Stimulated activated CD8-positive, alpha-beta memory T cell treated with anti-CD3 and anti-CD28 coated beads, Interleukin-7, amount 100 ng/mL, for 48 hours (primary cell): ENCODE measurements at places on chromosomes 16 and 17.
A peak's percentile ranks its signal among the peaks of the same experiment; 100 is the strongest.

DNA sequence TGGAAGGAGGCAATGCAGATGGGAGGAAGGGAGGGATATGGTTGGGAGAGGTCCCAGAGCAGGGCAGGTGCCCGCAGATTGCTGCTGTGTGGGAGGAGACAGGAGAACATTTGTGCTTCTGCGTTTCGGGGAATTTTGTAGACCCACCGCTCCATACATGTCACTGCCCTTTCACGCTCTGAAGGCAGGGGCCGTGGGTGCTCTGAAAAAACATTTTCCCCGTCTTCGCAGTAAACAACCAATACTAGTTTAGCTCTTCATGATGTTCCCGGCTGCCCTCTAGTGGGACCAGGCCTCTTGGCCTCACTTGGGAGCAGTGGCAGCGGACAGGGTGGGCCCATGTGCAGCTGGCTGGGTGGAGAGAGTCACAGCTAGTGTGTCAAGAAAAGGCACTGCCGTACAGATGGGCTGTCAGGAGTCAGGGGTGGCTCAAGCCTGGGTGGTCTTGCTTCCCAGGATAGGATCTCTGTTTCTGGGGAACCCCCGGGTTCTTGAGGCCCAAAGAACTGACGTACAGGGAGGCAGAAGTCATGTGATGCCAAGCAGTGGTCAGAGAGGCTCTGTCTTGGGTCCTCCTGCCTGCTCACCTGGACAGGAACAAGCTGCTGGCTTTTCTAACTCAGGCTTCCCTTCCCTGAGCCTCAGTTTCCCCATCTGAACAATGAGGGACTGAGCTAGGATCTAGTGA is 46.5 kb upstream of the CPNE2 start:
- DNase-seq = no peak

- no peak for DNase-seq
Measured at GRCh38 chr16:87216148-87216840, 100.9 kb downstream of the C16orf95 start.

DNA sequence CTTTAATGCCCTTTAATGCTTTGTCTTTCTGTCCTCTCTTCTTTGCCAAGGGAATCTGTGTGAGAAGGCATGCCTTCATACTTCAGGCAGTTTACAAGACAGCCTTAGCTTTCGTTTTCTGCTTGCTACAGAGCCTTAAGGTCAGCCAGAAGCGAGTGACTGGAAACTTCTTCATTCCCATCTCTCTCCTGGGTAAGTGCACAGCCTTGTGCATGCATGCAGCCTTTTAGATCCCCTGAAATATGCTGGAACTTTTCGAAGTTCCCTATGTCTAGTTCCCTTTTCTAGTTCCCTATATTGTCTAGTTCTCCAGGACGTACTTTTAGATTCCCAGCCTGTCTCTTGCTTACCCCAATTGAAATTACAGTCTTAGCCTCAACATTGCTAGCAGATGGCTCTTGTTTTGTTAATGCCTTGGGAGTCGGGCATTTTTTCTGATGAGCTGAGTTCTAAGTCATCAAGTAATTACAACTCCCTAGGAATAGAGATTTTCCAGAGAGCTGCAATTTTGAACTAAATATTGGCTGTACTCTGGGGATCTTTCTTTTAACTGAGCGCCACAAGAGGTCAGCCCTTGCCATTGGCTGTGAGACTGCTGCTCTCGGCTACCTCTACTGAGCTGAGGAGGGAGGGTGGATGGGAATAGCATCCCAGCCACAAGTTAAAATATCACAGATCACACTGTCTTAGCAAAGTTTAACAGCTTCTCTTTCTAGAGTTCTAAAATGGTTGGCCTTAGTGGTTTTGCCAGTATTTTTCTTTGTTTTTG is 22.7 kb upstream of the PPM1D start:
- DNase-seq = no peak

- no peak for DNase-seq
Measured at GRCh38 chr17:18888766-18889290, 30.9 kb downstream of the PRPSAP2 start.

GRCh38 chr16:84683691-84684591 is 15.9 kb upstream of the USP10 start:
- DNase-seq = no peak

GRCh38 chr16:71218306-71218963 is 12.1 kb downstream of the HYDIN start:
- DNase-seq = no peak

DNA sequence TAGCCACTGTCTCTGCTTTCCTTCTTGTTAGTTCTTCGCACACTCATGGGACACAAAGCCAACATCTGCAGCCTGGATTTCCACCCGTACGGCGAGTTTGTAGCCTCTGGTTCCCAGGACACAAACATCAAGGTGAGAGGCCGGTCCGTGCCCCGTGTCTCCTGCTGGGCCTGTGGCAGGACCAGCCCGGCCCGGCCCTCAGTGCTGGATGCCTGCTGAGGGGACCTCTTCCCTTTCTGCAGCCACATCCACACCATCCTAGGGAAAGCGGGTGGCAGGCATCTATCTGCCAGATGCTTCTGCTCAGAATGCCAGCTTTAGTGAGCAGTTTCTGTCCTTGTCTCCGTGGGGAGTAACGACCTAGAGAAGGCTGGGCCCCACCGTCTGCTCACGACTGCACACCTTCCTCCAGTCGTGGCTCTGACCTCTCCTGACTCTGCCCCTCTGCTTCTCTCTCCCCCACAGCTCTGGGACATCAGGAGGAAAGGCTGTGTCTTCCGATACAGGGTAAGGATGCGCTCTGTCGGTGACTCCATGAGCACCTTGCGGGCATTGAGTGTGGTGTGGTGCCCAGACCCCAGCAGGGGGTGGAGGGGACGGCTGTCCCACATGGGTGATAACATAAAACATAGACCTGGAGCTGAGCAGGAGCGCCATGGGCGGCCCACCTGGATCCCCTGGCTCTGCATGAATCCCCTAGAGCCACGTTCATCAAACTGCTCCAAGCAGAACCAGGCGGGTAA is 15.4 kb downstream of the KATNB1 start:
- DNase-seq = no peak

DNA sequence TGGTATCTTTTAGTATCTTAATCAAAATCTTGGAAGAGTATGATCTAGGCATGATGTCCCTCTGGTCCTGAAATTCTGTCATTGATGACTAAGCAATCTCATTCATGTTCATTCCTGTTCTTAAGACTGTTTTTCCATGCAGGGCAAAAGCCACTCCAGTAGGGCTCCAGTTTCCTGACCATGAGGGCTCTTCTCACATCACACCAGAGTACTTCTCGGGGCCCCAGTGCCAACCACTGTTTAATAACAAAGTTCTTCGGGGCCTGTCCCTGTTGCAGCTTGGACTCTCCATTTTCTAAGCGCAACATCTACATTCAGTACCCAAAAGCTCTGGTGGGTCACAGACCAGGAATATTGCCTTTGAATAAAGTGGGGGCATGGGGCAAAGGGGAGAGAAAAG is 52.0 kb downstream of the IRX6 start:
- DNase-seq = no peak

DNA sequence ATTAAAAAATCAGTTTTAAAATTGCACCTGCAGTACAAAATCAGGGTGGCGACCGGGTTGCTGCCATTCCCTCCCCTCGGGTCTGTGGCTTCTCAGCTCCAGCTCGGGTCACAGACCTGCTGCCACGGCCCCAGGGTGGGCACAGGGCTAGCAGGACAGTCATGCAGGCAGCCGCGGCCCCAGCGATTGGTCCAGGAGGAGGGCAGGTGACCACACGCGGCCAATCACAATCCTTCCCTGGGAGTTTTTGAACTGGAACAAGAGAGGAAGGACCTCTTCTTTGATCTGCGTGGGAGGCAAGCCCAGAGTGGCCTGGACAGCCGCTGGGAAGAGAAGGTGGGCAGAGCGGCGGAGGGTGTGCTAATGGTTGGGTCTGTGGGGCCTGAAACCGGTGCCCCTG is 25.5 kb downstream of the CBFA2T3 start:
- DNase-seq = no peak

- DNase-seq = no peak
Measured at GRCh38 chr17:74164446-74165045, 38.9 kb upstream of the RPL38 start.

- no peak for DNase-seq
Measured at GRCh38 chr17:1227917-1228780, 42.1 kb upstream of the BHLHA9 start.

GRCh38 chr17:28335959-28336871 is 654 bp downstream of the TNFAIP1 start:
- DNase-seq = no peak

DNA sequence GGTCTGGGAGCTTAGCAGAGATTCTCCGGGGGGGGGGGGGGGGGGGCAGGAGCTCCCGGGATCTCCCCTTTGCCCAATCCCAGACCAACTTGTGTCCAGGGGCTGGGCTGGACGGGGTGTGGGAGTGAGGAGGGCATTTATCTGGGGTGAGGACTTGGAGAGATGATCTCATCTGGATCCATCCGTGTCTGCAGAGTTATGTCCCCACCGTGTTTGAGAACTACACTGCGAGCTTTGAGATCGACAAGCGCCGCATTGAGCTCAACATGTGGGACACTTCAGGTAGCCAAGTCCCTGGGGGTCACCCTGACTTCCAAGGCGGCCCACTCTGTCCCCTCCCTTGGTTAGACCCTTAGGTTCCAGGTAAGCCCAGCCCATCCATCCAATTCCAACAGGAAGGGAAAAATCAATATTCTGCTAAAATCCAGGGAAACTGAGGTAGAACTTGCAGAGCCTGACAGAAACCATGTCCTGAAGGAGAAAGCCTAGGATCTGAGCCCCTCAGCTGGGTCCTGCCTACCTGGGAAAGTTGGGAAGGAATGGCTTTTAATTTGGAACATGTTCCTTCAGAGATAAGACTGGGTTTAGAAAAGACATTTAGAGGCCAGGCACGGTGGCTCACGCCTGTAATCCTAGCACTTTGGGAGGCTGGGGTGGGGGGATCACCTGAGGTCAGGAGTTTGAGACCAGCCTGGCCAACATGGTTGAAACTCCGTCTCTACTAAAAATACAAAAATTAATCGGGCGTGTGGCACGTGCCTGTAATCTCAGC is 921 bp downstream of the RND2 start:
- no peak for DNase-seq

DNA sequence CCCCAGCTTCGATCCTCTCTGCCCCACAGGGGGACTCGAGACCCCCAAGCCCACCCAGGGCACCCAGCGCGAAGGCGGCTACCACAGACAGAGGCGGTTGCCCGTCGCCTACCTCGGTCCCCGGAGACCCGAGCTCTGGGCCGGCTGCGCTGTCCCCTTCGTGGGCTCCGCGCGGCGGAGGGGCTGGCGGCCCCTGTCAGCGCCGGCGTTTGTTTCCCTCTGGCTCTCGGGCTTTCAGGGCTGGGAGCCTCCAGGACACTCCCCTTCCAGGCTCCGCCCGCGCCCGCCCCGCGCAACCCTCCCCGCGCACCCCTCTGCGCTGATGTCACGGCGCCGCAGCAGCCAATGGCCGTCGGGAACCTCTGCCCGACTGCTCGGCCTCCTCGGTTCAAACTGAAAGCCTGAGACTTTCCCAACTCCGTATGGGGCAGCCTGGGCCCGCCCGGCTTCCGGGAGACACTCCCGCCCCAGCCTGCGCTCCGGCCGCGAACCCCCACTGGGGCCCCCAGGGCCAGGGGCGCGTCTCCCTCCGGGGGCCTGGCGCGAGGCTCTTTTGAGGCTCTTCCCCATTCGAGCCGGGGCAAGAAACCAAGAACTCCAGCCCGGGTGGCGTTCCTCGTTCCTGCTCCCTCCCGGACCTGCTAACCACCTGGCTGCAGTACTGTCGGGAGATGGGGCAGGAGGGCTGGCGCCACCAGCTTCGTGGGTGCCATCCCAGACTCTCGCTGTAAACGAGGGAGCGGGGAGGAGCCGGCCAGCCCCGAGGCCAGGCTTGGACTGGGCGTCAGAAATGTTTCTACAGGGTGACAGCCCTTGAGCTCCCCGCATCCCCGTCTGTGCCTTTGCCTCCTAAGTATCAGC is at the start of gene CDC42EP4:
CDC42EP4 (minus strand) TSS at position 221 of the 861 bp plus-strand sequence. CDS start 25,501 bp downstream, outside the sequence.
- DNase-seq = peak; percentile 77

GRCh38 chr16:70765491-70765890 is 35.5 kb downstream of the VAC14 start:
- DNase-seq = no peak

DNA sequence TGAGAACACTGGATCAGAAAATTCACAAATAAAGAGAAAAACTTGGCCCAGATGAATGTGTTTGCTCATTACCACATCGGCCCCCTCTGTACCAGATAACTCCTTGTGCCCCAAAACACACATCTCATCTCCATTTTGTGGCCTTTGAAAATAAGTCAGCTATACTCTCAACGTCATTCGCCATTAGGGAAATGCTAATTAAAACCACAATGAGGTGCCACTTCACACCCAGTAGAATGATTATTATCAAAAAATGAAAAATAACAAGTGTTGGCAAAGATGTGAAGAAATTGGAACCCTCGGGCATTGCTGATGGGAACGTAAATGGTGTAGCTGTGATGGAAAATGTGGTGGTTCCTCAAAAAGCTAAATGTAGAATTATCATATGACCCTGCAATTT is 34.6 kb upstream of the AKTIP start:
- DNase-seq = no peak

DNA sequence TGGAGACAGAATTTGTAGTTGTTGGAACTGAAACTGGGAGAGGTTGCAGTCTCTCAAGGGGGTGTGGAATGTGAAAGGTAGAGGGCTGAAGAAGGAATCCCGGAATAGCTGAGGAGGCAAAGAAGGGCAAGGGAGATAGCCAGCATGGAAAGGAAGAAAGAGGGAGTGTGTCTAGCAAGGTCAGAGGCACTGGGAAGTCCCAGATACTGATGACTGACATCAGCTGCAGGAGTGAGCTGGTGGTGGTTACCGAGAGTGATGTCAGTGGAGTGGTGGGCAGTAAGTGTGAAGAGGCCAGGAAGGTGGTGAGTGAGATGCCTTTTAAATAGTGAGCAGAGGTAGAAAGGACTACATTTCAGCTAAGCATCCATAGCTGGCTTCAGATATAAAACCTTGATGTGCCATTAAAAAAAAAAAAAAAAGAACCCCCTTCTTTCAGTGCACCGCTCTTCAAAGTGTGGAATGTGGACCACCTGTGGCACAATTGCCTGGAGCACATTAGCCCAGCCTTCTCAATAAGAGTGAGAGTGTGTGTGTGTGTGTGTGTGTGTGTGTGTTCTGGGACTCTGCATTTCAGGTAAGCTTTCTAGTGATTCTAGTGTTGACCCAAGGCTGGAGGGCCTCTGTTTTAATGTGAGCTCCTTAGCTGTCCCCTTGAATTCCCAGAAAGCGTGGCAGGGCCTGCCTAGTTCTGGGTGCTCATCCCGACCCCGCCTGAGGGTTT is 8.5 kb downstream of the PRMT7 start:
- DNase-seq = peak; percentile 64

DNA sequence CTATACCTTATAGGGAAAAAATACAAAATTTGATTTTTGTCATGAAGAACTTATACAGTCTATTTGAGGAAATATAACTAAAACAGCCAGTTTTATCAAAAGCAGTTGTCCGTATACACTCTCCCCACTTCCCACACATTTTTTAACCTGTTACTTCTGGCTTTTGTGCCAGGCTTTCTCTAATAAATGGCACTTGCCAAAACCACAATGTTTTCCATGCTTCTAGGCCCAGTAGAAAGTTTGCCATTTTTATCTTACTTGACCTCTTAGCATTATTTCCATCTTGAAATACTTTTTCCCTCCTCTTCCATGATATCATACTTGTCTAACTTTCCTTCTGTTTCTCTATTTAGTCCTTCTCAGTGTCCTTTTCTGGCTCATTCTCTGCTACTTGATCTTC is 38.8 kb downstream of the EFCAB5 start:
- DNase-seq = no peak
